ENCODE measurements at places on chromosomes 5 and 9. TPM values are rescaled to one million over a fixed set of nuclear protein-coding genes. Genes with fewer than 3 reads are reported as not detected.

Gene CYLC2
- not detected for total RNA-seq

GRCh38 chr5:141040093-141040770, 10.9 kb upstream of the PCDHB1 start:
- no peaks in the 10 kb centered on the region for H3K27me3 ChIP-seq
- H3K27ac ChIP-seq, result no peak overlapping the region
- DNase-seq, result no peak
- H3K36me3 ChIP-seq, result no peaks in the 10 kb centered on the region

GRCh38 chr5:176877793-176878331, 21.3 kb downstream of the HK3 start:
- DNase-seq, result no peak
- no peaks in the 10 kb centered on the region for H3K4me1 ChIP-seq
- peaks cover 76% of the 10 kb centered on the region for H3K27me3 ChIP-seq

DNA sequence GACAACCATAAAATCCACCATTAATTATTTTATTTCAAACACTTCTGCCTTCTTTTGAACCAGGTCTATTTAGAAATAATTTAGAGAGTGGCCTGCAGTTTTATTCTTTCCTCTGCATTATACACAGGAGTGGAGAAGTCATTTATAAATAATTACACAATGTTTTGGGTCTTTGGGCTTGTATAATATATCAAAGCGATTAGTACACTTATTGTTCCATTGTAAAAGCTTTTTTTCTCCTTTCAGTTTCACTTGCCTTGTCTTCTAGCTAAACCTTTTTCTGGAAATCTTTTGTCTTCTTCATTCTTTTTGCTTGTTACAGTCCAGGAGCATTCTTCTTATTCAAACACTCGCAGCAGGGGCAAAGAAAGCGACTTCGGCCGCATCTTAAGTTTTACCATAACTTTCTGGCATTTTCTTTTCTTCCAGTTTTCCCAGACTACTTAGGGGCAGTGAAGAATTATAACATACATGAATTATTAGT, 7.3 kb upstream of the NEUROG1 start:
- peaks cover 7% of the 10 kb centered on the region for H3K4me1 ChIP-seq
- H3K4me3 ChIP-seq, result no peak overlapping the region
- no peaks in the 10 kb centered on the region for H3K36me3 ChIP-seq
- no peak for DNase-seq

DNA sequence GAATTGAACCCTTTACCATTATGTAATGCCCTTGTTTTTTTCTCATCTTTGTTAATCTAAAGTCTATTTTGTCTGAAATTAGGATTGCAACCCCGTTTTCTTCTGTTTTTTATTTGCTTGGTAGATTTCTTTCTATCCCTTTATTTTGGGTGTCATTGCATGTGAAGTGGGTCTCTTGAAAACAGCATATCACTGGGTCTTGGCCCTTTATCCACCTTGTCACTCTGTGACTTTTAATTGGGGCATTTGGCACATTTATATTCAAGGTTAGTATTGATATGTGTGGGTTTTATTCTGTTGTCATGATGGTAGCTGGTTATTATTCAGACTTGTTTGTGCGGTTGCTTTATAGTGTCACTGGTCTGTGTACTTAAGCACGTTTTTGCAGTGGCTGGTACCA, 117.4 kb upstream of the MARCHF11 start:
- no peak overlapping the region for H3K27ac ChIP-seq
- no peak for DNase-seq
- H3K36me3 ChIP-seq, result no peaks in the 10 kb centered on the region
- H3K4me3 ChIP-seq, result no peak overlapping the region

Gene DND1
- 0.81 TPM for total RNA-seq

DNA sequence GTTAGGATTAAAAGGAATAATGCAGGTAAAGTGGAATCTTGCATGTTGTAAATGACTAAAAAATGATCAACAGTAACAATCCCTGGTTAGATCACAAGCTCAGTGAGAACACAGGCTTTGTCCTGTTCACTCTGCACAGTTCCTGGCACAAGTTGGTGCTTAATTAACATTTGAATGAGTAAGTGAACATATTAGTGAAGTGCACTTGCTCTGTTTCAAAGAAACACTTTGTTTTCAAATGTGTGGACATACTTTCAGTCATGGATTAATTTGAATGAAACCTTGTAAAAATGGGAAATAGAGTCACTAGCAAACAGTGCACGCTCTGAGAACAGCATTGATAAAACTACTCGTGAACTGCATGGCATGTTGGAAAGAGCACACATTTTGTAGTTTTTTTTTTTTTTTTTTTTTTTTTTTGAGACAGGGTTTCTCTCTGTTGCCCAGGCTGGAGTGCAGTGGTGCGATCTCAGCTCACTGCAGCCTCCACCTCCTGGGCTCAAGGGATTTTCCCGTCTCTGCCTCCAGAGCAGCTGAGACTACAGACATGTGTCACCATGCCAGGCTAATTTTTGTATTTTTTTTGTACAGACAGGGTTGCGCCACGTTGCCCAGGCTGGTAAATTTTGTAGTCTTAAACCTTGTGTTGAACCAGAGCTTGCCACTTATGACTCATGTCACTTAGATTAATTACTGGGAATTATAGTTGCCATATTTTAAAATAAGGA, 159.9 kb downstream of the LURAP1L start:
- no peak overlapping the region for H3K27ac ChIP-seq
- H3K36me3 ChIP-seq, result no peaks in the 10 kb centered on the region
- H3K4me1 ChIP-seq, result no peaks in the 10 kb centered on the region
- no peak for DNase-seq
- H3K4me3 ChIP-seq, result no peak overlapping the region

Gene DNAH5
- not detected for total RNA-seq

Gene NDUFS6
- total RNA-seq, result 104 TPM
